Cardiac muscle cell (in vitro differentiated cells and primary cell): ENCODE measurements at places on chromosomes 11 and 22.

DNA sequence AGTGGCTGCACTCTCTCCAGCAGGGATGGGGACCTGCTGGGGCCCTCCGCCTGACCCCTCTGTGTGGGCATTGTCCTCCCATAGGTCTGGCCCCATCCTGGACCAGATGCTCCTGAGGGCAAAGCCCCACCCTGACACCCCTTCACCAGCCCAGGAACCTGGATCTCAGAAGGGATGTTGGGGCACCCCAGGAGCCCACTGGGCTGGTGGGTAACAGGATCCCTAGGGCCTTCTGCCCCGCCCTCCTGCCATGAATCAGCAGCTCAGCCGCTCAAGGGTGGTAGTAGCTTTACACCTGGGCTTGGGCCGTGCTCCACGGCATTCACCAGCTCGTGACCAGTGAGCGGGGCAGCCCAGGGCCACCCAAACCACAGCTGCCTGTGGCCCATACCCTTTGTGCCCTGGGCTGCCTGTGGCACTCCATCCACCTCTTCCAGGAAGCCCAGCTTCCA, 1.0 kb upstream of the MAPK12 start:
- no peak for DNase-seq

DNA sequence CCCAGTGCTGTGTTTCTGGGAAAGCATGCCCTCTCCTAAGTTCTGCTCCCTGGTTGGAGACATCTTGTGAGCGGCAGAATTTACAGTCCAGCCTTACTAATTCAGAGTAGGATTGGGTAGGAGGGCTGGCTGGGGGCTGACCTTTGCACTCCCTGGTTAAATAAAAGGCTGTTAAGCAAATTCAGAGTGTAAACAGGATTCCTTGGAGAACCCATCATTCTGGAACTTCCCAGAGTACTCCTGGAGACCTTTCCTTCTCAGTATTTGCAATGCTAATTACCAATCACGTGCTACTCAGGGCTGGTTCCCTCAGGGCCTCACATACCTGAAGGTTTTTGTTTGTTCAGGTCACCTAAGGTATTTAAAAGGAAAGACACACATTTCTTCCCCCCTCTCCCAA, 340.2 kb downstream of the TBC1D22A start:
- no peak for DNase-seq

DNA sequence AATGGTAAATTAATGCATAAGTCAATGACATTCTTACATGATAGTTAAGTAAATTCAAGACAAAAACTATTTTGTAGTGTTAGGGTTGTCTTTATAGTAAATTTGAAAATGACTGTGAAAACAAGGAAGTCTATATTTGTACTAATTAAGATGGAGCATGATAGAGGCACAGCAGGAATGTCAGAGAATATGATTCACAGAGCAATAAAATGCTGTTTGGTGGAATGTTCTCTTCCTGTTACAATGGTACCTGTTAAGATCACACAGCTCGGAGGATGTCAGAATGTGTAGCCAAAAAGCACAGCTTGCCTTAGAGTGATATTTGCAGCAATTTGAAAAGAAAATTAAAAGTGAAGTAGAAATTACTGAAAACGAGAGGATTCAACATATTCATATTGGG, 2339.7 kb upstream of the RAG2 start:
- no peak for DNase-seq

- DNase-seq, result peak; percentile 50
Measured at GRCh38 chr11:57763568-57763967, 2.0 kb downstream of the CTNND1 start.

DNA sequence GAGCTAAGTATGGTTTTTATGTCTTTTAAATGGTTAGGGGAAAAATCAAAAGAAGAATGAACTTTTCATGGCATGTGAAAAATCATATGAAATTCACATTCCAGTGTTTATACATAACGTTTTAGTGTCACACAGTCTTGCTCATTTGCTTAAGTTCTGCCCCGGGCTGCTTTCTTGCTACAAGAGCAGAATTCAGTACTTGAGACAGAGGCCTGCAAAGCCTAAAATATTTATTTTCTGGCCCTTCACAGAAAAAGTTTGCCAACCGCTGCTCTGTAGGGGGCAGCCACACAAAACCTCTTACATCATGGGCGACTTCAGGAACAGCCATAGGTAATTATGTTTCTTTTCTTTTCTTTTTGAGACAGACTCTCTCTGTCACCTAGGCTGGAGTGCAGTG, 1.0 kb upstream of the ATG2A start:
- peak; percentile 72 for DNase-seq
